ENCODE measurements at places on chromosomes 2 and 18.

DNA sequence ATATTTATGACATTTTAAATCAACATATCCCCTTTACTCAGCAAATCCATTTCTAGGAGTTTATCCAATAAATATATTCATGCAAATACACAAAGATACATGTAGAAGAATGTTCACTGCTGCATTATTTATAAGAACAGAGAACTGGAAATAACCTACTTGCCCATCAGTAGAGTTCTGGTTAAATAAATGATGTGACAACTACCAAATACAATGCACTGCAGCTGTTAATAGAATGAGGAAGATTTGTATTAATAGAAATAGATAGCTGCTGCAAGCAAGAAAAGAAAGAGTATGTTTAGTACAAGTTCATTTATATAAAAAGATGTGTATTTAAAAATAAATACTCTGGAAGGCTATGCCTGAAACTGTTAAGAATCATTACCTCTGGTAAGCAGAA lies 49.3 kb upstream of the CSRNP3 start:
- DNase-seq: no peak

- DNase-seq: no peak
Measured at GRCh38 chr2:197113275-197113711, 186.8 kb upstream of the PGAP1 start.

DNA sequence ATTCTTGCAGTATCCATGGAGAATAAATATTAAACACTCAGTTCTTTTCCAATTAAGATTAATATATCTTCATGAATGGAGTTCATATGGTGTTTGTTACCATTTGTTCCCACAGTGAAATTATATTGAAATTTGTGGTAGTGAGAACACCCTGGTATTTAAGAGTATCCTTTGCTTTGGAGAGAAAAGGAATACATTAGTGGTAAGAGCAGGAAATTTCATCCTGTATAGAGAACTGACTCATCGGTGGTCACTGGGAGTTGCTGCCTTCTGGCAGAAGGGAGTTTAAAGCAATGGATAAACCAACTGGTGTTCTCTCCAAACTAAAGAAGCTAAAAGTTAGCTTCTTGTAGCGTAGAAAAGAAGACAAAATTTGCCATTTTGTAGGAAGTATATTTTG lies 107.3 kb downstream of the MYO1B start:
- no peak for DNase-seq

DNA sequence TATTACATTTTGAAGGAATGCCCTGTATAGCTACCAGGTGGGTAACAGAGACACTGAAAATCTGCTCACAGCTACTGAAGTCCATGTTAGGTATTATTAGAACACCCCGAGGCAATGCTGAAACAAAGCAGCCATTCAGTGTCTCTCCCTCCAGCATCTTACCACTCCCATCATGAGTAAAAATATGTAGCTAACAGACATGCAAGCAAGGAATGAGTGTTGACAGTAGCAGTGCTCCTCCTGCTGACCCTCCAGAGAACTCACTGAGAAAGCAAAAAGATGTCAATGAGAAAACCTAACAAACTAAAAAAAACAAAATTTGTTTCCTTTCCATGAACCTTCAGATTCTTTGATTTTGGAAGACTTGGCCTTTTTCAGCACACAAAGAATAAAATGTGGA lies 393.9 kb downstream of the LRRTM1 start:
- no peak for DNase-seq

DNA sequence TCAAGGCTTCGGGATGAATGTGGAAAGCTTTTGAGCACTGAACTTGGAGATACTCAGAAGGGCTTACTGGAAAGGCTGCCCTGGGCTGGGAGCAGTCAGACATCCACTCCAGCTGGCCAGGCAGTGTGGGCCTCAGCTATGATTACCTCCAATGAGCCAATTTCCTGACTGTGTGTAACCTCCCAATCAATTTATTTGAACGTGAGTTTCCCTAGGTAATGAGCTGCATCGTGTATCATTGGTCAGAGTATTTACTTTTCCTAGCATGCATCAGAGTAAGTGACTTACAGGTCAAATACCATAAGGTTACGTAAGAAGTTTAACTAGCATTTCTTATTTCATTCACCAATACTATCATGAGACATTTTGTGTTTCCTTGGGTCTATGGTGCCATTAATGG lies 11.0 kb upstream of the CTAGE1 start:
- no peak for DNase-seq

- no peak for DNase-seq
Measured at GRCh38 chr2:132448771-132449170, 32.2 kb downstream of the GPR39 start.

DNA sequence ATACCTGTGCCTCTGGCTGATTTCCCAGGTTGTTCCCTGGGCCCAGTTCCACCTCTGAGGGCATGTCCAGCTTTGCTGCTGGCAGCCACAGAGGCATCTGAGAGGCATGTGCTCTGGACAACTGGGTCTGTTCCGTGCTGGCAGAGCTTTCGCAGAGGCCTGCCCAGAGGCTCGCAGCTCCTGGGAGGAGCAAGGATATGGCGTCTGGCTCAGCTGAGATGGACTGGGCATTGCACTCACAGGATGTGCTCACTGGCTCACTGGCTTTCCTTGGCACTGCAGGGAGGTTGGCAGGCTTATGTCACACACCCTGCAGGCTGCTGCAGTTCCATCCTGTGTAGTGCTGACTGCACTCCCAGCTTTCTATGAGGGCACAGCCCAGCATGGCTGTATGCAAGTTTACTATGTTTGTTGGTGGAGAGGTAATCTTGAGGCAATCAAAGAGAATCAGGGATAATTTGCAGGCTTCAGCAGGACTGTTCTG lies 172.3 kb downstream of the PRKCE start:
- DNase-seq: peak; percentile 39

DNA sequence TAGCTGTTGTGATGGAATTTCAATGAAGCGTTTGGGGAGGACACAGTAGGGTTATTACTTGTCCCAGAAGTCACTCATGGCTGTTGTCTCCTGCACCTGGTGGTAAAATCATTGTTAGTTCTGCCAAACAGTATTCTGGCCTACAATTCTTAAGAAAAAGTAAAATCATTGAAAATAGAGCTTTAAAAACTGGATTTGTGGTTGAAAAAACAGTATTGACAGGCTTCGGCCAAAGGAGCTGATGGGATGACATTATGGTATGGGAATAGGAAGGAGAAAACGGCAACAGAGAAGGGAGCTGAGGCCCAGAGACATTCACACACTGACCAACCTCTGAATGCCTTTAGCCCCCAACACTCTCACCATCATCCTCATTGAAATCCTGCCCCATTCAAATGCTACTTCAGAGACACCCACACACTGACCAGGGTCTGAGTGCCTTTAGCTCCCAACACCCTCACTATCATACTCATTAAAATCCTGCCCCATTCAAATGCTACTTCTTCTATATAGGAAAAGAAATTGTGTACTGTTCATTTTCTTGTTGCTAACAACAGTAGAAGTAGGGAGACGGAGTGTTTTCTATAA lies 114.1 kb upstream of the OSR1 start:
- DNase-seq: no peak

GRCh38 chr2:69260666-69261065 lies 126.4 kb downstream of the GFPT1 start:
- no peak for DNase-seq

- DNase-seq: no peak
Measured at GRCh38 chr2:45370369-45370768, 240.7 kb downstream of the SRBD1 start.

DNA sequence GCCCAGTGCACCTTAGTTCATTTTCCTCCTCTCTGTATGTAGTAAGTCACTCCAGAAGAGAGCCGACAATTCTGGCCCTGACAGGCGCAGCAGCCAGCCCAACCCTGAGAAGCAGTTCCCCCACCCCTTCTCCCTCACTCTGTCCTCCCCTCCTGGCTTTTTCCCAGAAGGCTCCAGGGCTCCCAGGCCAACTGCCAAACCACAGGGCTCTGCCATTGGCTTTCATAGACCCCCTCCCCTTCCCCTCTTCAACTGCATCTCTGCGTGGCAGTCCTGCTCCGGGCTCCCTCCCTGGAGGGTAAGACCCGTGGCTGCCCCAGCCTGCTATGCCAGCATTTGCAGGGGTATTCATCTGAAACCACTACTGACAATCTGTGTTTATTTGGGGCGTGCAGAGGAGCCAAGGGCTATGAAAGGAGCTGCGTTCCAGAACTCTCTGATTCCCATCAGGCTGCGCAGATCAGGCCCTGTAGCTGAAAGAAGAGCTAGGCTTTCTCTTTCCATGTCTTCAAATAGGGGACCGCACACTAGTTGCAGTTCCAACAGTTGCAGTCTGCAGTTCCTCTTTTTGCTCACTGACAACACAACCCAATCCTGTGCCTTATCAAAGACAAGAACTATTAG lies 388.6 kb upstream of the TNP1 start:
- DNase-seq: peak; percentile 37

GRCh38 chr18:22391407-22392345 lies 26.0 kb downstream of the CTAGE1 start:
- no peak for DNase-seq

GRCh38 chr2:134504586-134505336 lies 214.0 kb downstream of the TMEM163 start:
- DNase-seq: no peak

DNA sequence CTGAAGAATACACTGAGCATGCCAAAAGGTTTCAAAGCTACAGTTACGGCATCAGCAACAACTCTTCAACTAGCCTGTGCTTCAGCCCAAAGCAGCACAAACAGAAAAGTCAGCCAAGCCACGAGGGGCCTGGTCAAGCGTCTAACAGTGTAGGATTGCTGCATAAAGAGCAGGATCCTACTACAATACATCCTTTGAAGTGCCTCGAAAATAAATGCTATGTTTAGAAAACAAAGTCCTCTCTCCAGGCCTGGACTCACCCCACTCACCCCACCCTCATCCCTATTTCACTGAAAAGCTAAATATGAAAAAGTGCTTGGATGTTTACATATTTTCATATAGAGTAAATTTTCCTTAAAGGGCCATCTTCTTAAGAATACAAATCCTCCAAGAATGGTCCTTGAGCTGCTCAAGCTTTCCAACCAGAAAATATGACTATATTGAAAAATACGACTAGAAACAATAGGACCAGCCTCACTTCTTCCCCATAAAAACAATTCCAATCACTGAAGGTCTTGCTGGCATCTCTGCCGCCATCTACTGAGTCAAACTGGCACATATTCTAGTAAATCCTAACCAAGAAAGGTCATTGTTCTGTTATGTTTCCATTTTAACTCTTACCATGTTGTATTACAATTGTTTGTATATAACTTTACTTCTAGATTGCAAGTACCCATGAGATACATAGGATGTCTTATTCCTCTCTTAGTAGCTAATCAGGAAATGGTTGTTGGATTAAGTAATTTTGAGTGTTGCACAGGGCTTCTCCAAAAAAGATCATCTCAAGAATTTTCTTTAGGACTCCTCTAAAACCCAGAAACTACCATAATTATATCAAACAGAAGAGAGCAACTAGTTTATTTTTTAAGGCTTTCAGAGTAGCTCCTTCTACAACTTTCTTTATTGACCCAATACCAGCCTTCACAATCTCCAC lies 63.6 kb downstream of the CLHC1 start:
- peak; percentile 62 for DNase-seq

DNA sequence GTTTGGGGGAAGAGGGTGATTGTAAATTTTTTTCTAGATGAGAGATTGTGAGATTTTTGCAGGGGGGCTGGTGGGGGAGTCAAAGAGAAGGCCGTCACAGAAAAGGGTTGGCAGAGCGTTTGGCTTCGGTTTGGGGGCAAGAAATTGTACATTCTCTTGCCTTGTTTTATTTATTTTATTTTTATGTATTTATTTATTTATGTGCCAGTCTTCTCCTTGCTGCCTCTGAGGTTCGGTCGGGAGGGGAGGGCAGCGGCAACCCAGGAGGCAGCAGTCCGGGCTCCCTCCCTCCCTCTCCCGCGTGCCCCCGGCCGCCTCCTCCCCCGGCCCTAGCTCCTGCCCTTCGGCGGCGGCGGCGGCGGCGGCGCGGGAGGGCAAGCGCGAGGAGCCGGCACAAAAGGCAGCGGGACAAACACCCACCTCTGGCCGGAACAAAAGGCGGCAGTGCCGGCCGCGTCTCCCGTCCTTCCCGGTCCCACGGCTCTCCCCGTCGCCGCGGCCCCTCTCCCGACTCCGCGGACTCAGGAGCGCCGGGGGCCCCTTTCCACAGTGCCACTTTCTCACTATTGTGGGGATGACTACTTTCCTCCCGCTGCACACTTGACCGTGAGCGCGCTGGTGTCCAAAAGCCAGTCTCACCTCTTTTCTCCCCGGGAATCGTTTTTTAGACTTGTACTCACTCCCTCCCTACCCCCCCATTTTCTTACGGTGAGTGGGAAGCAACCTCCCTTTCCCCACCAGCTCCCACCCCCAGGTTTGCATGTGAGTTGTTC lies 1.2 kb downstream of the BCL11A start:
- DNase-seq: no peak

All from substantia nigra (tissue), 51 donors.